ENCODE measurements at places on chromosomes 7 and 10.

- no peak for DNase-seq
Measured at GRCh38 chr7:105188201-105188600, 174.2 kb downstream of the KMT2E start.

GRCh38 chr10:119090968-119091367 is 10.4 kb upstream of the EIF3A start:
- no peak for DNase-seq

GRCh38 chr7:72176875-72177274 is 235.3 kb downstream of the CALN1 start:
- DNase-seq, result no peak

GRCh38 chr7:139829025-139829774 is at the start of gene TBXAS1:
TBXAS1 (plus strand) TSS chr7:139829264; CDS start chr7:139829391, 127 bp downstream.
- DNase-seq, result peak; percentile 2

DNA sequence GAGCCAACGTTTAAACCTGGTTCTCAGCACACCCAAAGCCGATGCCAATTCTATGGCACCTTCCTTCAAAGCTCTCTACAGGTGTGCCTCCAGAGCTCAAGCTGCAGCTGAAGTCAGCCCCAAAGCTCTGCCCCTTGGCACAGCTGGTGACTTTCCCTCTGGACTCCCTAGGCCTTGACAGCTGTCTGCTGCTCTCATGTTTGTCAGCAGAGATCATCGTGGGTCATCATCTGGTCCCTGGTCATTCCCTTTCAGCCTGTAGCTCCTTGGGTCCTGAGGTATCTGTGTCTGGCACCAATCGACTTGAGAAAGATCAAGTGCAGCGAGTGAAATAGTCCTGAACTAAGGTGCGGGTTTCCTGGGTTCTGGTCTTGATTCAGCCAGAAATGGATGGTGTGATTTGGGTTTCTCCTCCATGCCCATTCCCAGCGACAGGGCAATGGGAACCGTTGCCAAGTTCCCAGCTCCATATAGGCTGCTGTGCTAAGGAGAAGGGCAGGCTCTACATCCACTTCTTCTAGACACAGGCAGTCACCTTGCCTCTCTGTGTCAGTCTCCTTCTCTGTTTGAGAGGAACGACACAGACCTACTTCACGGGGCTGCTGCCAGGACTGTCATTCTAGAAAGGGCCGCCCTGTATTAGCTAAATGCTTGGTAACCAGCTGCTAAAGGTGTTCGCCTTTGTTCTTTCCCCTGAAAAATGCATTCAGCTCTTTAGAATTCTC is 3.6 kb downstream of the PKD1L1 start:
- DNase-seq, result no peak

GRCh38 chr7:103389263-103389662 is 41.8 kb downstream of the PSMC2 start:
- DNase-seq, result no peak

DNA sequence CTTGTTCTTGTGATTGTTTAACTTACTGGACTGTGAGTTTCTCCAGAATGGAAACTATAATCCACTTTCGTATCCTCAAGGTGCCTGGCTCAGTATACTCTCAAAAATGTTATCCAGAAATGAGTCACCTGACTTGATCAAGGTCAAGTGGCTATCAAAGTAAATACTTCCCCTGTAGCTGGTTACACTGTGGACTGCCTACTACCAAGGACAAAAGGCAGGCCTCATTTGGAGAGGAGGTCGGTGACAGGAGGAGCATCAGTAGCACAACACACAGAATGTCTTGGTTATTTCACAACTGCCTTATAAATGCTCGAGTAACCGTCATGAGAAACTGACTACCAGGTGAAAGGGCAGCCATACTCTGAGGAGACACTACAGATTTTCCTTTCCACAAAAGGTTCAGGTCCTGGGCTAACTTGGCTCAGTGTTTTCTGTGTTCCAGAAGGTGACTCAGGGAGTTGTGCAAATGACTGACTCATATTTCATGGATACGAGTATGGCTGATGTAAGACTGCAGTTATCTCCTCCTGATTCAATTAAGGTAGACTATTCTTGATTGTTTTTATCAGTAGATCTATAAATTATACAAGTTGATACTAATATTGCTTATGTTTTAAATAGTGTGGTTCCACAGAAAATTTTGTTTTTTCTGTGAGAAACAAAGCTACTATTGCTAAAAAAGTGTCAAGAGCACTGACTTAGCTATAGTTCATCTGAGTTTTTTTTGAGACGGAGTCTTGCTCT is 4.2 kb upstream of the CCNY start:
- DNase-seq, result no peak

- no peak for DNase-seq
Measured at GRCh38 chr10:29835055-29835454, 200.3 kb upstream of the SVIL start.

- DNase-seq, result no peak
Measured at GRCh38 chr10:97314671-97315070, 4.4 kb upstream of the FRAT1 start.

GRCh38 chr7:30799976-30800661 is 28.9 kb downstream of the MINDY4 start:
- no peak for DNase-seq

DNA sequence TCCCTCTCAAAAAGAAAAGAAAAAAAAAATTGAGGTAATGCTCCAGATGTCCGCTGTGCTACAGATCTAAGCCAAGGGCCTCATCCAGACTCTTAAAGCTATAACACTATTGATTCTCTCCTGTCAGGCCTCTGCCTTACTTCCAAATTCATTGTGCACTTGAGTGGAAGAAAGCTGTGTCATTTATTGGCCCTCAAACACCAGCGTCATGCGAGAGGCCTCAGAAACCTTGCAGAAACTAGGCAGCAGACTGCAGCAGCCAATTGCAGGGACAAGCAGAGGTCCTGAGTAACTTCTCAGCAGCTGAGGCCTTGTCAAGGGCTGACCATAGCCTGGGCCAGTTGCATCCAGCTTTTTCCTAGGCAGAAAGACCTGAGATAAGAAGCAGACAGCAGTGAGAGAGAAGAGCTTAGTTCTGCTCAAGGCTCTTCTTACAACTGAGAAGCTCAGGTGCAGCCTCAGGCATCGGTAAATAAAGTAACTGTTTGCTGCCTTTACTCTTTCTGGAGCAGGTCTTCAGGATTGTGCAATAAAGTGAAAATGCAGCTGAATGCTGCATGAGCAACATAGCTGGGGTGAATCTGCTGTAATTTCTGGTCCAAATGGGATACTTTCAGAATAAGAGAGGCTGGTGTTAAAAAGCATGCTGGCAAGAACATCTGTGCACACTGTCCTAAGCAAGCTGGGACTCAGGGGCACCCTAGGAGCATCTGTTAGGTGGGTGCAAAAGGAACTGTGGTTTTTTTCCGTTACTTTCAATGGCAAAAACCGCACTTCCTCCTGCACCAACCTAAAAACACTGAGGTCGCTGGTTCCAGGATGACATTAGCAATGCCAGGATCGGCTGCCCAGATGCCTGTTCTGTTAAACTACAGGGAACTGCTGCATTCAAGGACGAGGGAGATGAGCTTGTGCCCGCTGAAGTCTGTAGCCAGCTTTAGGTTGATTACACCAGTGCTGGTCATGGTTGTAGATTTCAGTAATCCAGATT is 181.8 kb upstream of the PFKP start:
- no peak for DNase-seq

- no peak for DNase-seq
Measured at GRCh38 chr7:158265743-158266080, 321.9 kb downstream of the PTPRN2 start.

DNA sequence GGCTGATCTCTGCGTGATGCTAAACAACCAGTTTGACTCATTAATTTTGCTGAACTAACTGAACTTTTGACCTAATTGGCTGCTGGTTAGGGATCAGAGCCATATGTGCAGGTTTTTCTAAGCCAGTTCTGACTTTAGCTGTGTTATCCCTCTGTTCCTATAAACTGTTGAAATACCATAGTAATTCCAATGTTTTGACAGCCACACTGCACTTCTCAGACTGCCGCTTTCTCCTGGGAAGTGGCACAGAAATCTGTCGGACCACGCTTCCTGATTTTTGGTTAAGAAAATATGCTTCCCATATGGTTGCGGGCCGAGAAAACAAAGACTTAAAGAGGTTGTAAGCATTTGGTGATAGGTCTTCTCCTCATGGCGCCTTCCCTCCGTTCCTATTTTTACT is 42.3 kb downstream of the TBXAS1 start:
- DNase-seq, result no peak

DNA sequence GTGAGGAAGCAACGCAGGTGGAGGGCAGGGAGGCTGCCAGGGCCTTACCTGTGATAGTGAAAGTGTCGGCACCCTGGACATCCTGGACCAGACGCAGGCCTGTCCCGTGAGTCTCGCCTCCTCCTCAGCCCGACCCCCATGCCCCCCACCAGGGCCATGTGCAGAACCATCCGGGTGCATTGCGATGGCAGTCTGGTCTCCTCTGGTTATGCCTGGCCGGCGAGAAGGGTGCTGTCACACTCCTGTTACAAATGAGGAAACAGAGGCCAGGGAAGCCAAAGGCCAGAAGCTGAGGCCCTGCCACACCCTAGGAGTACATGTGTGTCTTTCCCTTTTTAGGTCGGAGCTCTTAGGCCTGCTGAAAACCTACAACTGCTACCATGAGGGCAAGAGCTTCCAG is 7.2 kb downstream of the DEPP1 start:
- DNase-seq, result no peak

DNA sequence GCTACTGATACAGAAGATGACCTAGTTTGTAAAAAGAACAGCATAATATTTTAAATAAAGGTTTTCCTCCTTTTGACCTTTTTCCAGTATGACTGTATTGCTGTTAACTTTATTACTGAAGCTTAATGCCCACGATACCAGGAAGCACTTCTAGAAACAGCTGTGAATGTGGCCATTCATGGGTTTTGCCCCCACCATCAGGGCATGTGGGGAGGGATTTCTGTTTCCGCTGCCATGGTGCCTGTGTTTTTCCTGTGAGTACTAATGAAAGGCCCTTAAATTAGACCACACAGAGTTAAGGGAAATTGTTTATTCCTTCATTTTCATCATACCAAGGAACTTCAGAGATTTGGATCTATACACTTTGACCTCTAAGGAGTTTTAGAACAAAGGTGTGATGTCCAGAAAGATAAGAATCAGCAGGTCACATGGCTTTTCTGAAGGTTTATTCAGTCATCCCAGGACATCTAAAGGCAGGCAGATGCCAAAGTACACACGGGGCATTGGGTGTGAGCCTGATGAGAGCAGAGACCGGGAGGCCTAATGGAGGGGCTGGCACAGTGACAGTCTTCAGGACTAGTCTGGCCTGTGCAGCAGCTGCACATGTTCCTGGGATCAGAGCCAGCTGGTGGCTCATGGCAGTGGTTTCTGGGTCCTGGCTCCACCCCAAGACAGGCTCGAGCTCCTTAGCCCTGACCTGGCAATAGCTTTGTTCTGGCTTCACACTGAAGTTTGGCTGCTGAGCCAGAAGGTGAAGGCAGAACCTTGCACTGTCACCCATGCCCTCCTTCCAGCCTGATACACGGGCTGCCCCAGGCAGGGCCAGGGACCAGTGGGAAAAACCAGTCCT is 190.9 kb downstream of the REEP3 start:
- DNase-seq, result no peak

GRCh38 chr10:62384447-62385081 is 10.4 kb downstream of the ZNF365 start:
- no peak for DNase-seq

GRCh38 chr10:125992254-125992653 is 95.9 kb downstream of the FANK1 start:
- no peak for DNase-seq

GRCh38 chr7:22329816-22330524 is 27.0 kb downstream of the RAPGEF5 start:
- no peak for DNase-seq

DNA sequence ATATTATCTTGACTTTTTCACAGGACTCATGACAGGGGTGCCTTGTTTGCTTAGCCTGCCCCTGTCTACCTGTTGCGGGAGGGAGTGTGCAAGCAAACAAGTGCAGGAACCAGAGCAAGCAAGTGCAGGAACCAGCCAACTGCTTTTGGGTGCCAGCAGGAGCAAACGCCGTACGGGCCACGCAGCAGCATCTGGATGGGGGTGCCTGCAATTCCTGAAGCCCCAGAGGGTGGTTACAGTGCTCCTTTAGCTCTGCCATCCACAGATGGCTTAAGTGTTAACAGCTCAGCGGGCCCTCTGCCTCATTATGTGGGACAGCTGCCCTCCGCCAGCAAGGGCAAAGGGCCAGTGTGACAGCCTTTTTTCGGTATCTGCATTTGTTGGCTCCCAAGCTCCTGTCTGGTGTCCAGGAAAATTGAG is 83.5 kb downstream of the MICU1 start:
- DNase-seq, result no peak

DNA sequence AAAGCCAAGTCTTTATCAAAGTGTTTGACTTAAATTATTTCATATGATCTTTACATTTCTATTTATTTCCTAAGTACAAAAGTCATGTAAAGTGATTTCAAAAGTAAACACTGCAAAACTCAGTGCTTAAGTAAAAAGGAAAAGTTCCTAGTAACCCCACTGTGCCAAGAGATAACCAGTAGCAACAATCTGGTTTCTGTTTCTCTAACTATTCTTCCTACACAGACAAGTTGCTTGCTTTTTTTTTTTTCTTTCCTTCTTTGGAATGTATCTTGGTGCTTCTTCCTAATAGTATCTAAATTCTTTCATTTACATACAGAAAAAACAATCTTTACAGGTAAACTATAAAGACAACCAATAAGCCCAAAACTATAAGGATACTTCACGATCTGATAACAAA is 3.1 kb downstream of the JCAD start:
- no peak for DNase-seq

Measured in activated CD4-positive, alpha-beta T cell treated with anti-CD3 and anti-CD28 coated beads, Interleukin-2, amount 50 U/mL, for 4 hours (primary cell).